Frontal cortex (tissue), 4 donors: ENCODE measurements at places on chromosomes 2 and 18. TPM values are rescaled to one million over a fixed set of nuclear protein-coding genes. Genes with fewer than 3 reads are reported as not detected.

The GALNT14 gene
- 10.2 TPM for total RNA-seq

The MTX2 gene
- 55.4 TPM for total RNA-seq

The GRHL1 gene
- 4.9 TPM for total RNA-seq

The AFF3 gene
- 56.7 TPM for total RNA-seq

The TMEM37 gene
- total RNA-seq, result not detected

The GRB14 gene
- 15.1 TPM for total RNA-seq

The EPHA4 gene
- 158 TPM for total RNA-seq

The CLHC1 gene
- 48.1 TPM for total RNA-seq

The HMSD gene
- total RNA-seq, result not detected

The SPATA3 gene
- total RNA-seq, result not detected

The IL1R2 gene
- not detected for total RNA-seq

The VPS4B gene
- 40.8 TPM for total RNA-seq

The HOXD1 gene
- total RNA-seq, result not detected

The MYL1 gene
- total RNA-seq, result not detected

The MC4R gene
- 3.3 TPM for total RNA-seq

The ITM2C gene
- 110 TPM for total RNA-seq

The ABHD3 gene
- total RNA-seq, result 7.7 TPM

The CYP1B1 gene
- 7.3 TPM for total RNA-seq

The SLC9A2 gene
- 0.41 TPM for total RNA-seq

The HOXD12 gene
- total RNA-seq, result not detected
